ENCODE measurements at places on chromosomes 2 and 18.
A peak's percentile ranks its signal among the peaks of the same experiment; 100 is the strongest.

- no peak for DNase-seq
Observed at GRCh38 chr2:38164881-38165280, 88.9 kb upstream of the CYP1B1 start.

DNA sequence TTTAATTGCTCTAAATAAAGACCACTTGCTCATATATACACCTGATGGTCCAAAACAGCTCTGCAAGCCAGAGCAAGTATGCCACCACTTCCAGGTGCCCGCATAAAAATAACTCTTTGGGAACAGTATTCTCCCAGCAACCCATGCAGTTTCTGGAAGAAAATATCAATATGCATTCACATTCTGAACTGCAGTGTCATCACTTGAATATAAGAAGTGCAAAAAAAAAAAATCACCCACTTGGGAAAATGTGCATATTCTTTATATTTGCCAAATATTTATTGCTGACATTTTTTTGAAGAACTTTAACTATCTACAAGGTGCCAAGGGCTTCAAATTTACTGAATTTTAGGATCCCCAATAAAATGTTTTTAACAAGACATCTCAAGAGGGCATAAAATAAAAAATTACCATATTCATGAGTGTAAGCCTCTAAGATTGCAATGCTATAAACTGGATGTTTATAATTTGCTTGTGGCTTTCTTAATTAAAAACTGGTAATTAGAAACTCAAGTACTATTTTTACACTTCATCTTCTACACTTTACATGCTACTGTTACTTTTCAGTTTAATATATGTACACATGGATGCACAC is 360.6 kb upstream of the HNRNPA3 start:
- no peak for DNase-seq

DNA sequence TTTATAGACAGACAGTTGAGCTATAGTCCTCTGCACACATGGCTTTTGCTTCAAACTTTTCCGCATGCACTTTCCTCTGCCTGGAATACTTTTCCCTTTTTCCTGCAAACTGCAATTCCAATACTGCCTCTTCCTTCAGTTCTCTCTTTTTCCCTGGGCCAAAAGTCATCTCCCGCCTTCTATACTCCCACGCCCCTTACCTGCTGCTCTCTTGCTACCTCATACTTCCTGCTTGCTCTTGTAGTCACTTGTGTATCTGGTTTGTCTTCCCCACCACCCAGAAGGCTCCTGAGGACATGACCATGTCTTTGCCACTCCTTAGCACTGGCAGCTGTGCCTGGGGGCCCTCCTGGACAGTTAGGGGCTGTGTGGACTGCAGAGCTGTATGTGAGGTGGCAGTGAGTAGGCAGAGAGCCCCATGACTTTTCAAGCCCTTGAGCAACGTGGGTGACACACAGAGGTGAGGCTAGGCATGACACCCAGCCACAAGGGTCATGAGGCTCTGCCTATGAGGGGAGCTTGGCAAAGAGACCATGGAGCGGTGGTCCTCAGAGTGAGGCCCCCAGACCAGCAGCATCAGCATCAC is 23.2 kb downstream of the SPEG start:
- DNase-seq: no peak

- DNase-seq: no peak
Observed at GRCh38 chr18:9673296-9674251, 34.5 kb upstream of the RAB31 start.

GRCh38 chr2:10328670-10329579 is 26.2 kb downstream of the HPCAL1 start:
- no peak for DNase-seq

DNA sequence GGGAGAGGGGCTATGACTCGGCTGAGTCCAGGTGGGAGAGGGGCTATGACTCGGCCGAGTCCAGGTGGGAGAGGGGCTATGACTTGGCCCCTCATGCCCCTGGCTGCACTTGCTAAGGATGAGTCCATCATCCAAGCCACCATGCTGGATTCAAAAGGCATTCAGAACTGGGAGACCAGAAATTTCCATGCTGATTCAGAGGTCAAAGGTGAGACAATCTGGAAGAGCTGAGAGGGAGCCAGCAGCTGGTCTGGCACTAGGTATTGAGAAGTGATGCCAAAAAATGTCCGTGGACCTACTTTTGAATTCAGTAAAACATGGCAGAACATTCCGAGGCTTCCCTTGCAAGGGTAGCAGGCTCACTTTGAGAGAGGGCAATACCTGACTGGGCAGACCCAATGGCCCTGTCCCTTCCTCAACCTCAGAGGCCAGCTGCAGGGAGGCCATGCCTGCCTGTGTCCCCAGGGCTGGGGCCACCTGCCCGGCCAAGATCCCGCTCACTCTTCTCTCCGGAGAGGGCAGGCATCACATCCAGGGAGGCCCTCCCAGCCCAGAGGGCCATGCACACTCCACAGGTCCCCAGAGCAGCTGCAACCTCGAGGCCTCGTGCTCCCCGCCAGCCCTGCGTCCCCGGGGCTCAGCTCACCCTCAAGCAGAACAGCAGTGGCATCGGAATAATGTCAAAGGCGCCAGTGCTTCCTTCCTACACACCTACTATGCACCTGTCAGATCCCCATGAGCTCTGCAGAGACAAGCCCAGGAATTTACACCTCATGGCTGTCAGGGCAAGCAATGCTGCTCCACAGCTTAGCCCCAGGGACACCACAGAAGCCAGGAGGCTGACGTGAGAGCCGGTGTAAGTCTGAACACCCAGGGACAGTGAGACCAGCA is 80.2 kb upstream of the GPC1 start:
- no peak for DNase-seq

DNA sequence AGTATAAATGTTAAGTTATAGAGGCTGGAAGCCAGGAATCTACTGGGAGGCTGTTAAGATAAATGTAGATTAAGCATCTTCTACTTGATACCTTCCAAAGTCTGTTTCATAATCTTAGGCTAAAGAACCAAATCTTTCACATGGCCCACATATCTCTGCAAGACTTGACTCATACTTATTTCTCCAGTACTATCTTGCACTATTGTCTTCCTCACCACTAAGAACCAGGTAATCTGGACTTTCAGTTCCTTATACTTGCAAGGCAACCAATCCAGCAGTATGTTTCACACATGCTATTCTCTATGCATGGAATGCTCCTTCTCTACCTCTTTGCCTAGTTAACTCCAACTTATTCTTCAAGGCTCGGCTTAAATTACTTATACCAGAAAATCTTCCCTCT is 62.2 kb downstream of the RBMS1 start:
- no peak for DNase-seq

GRCh38 chr2:212892193-212892592 is 259.2 kb downstream of the IKZF2 start:
- peak; percentile 2 for DNase-seq

GRCh38 chr2:222992137-222992536 is 59.9 kb upstream of the KCNE4 start:
- no peak for DNase-seq

DNA sequence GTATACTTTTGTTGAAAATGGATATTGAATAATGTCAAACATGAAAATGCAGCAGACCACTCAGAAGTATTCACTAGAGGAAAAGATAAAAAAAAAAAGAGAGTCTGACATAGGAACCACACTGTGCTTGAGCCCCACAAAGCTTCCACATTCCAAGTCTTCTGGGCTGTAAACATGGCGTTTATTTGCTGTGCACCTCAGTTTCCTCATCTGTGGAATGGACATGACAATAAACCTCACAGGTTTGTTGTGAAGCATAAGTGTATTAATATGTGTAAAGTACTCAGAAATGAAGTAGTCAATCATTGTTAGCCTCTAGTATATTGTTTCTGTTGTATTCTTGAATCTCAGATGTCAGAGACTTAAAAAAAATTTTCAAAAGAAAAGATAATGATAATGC is 525.8 kb upstream of the NRP2 start:
- DNase-seq: no peak

DNA sequence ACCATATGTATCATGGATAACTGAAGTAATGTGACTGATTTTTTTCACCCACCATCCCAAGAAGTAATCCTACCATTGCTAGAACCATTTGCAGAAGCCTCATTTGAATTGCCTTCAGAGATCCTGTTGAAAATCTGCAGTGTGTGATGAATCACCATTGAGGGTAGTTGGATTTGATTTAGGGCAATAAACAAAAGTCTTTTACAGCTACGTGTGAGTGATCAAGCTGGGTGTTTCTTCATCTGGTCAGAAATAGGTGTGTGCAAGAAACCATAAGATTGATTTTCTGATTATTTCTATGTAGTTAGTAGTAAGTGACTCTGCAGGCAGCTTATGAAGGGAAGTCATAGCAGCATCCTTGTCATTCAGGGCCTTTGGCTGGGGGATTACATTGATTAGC is 159.6 kb downstream of the MGAT5 start:
- no peak for DNase-seq

DNA sequence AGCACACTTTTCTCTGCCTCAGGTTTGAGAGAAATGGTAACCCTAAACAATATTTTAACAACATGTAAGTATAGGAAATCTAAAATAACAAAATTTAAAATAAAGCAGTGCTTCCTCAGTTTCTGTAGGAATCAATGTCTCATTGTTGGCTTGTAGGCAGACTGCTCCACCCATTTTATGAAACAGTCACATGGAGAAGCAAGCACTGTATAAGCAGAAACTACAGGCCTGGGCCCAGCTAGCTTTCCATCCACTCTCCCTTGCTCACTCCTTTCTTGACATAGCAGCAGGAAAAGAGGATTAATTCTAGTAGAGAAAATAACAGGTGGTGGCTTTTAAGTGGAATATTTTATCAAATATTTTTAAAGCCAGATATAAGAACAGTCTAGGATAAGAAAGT is 97.2 kb downstream of the PLEKHM3 start:
- no peak for DNase-seq

GRCh38 chr2:237149425-237149824 is 63.7 kb downstream of the COPS8 start:
- no peak for DNase-seq

Measured in iPS DF 6.9 (cell line).